ELF-1 (cell line): ENCODE measurements at places on chromosomes 2 and 18.

GRCh38 chr2:86764661-86765309 is 25.9 kb downstream of the CD8A start:
- DNase-seq = peak; percentile 62

GRCh38 chr18:43012951-43013350 is 102.5 kb downstream of the RIT2 start:
- no peak for DNase-seq

DNA sequence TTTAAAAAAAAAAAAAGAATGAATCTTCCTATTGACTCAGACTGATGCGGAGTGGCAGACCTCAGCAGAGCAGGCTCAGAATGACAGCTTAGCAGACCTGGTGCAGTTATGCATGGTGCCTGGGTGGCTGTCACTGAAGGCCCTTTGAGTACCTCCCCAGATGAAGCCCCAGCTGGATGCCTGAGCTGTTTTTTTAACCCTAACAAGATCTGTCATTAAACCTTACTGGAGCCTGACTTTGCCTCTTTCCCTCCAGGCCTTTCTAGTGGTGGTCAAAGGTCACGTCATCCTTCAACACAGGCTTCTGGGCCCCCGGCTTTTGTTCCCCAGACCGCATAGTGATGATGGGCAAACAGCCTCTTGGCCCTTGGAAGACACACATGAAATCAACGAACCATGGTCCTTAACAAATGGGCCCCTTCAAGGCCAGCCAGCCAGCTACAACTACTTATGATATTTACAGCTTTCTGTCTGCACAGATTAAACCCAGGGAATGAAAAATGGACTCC is 138.3 kb upstream of the CYP1B1 start:
- peak; percentile 88 for DNase-seq

- DNase-seq = no peak
Observed at GRCh38 chr2:41283079-41283775, 764.6 kb upstream of the PKDCC start.

- DNase-seq = no peak
Observed at GRCh38 chr2:1889099-1889650, 144.9 kb upstream of the PXDN start.

- DNase-seq = no peak
Observed at GRCh38 chr18:49547701-49548100, 14.2 kb upstream of the LIPG start.

DNA sequence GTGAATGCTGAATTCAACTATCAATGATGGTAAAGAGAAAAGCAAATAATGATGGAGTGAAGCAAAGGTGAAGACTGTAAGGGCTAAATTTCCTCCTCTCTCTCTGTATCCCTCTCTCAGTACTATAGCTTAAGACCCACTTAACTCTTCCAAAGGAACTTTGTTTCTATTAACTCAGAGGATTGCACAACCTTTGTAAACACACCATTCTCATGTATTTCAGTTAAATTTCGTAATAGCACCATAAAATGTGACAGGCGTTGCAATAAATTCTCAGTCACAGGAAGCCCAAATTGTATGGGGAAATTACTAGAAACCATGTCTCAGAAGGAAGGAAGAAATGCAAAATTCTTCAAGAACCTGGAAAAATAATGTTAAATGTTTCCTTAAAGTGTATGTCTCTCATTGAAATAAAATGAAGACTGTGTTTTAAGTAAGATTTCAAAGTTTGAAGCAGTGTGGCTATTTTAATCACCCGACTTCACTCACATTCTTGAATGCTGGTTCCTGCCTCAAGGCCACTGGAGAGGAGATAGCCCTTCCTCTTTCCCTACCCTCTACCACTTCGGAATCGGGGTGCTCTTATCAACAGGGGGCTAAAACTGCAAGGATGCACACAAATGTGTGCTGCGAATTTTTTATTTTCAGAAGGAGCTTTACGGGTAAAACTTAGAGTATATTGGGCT is 112.1 kb downstream of the FTCDNL1 start:
- no peak for DNase-seq
